Spinal cord (tissue), 10 donors: ENCODE measurements at places on chromosomes 1 and 21. TPM values are rescaled to one million over a fixed set of nuclear protein-coding genes. Genes with fewer than 3 reads are reported as not detected.

Gene CFAP74
- 5.6 TPM for polyA plus RNA-seq

Gene SORT1
- 59.1 TPM for polyA plus RNA-seq

Gene PDZK1IP1
- not detected for polyA plus RNA-seq

Gene RAVER2
- 22.1 TPM for polyA plus RNA-seq

GRCh38 chr1:179938752-179939151 is 15.9 kb upstream of the CEP350 start:
- no peak for DNase-seq

DNA sequence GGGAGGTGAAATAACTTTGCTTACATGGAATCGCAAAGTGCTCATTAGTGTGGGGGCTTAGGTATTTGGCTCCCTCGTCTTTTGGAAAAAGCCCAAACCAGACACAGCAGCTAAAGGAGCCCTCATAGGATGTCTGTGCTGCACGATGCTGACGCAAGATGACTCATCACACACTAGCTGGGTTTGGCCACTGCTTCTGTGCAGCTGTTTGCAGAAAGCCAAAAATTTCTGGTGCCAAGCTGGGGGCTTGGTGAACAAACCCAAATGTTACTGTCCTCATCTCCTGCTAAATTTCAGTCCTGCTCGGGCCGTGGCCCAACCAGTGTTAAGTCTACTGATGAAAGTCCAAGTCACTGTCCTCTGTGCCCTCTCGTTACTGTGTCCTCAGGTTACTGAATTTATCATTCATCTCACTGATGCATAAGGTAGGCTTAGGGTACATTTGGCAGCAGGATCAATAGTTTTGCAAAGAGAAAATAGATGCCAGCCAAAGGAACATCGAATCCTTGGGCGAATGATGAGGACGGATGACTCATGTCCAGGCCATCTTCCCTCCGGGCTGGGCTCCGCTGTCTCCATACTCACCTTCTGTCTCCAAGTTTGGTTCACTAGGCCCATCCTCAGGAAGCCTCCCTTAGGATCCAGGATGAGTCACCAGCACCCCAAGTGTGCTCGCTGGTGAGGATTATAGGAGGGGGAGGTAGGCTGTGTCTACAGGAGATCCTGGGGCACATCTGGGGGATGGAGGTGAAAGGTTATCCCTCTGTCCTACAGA is 177.7 kb downstream of the ADSS2 start:
- DNase-seq: no peak

DNA sequence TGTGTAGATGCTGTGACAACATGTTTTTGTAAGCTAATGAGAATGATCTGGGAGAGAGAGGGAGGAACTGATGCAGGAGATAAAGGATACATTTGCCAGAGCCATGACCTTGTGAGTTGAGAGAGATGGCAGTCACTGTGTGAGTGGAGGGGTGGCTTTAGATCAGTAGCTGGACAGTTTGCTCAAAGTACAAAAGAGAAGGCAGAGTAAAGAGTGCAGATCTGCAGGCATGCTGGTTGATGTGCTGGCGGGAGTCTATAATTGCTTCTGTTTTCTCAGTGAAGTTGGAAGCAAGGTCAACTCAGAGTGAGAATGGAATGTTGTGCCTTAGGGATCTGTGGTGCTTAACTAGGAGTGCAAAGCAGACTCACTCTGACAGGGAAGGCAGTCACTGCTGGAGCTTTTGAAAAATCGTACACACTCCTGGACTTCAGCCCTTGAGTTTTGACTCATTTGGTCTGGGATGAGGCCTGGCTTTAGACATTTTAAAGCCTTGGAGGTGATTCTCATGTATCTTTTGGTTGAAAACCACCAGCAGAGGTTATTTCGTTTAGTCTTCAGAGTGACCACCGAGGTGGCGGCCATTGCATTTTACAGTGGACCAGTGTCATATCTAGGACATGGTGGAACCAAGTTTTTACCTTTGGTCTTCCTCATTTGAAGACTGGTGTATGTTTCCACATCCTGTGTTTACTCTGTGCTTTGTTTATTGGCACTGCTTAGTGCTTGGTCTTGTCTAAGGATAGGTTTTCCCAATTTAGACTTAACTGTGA is 49.6 kb downstream of the MTR start:
- DNase-seq: peak; percentile 26

- peak; percentile 75 for DNase-seq
These were observed 3.9 kb downstream of the RNF220 start for GRCh38 chr1:44408632-44409602.

- no peak for DNase-seq
These were observed 167.9 kb downstream of the VPS13D start for GRCh38 chr1:12397462-12398450.
